ENCODE measurements at places on chromosomes 5 and 9. TPM values are rescaled to one million over a fixed set of nuclear protein-coding genes. Genes with fewer than 3 reads are reported as not detected.

The KIF12 gene
- total RNA-seq, result 11.6 TPM

The PCDHGC3 gene
- 72.8 TPM for total RNA-seq

The ANKRD31 gene
- 0.82 TPM for total RNA-seq

The ZFAND5 gene
- total RNA-seq, result 205 TPM

The TAF11L10 gene
- not detected for total RNA-seq

The SPRY4 gene
- total RNA-seq, result 13.5 TPM

The TYRP1 gene
- total RNA-seq, result 4.0 TPM

The NR4A3 gene
- 1.3 TPM for total RNA-seq

The SV2C gene
- 9.3 TPM for total RNA-seq

The PELO gene
- 18.5 TPM for total RNA-seq

The NFIB gene
- total RNA-seq, result 236 TPM

The GPX8 gene
- total RNA-seq, result 7.9 TPM

The OTP gene
- 0.27 TPM for total RNA-seq

The ANKRD34B gene
- total RNA-seq, result 0.27 TPM

The RNF183 gene
- total RNA-seq, result not detected

The TSLP gene
- total RNA-seq, result not detected

The CDO1 gene
- total RNA-seq, result 63.2 TPM

The MIGA2 gene
- total RNA-seq, result 14.1 TPM

The SMIM33 gene
- not detected for total RNA-seq

The GRXCR2 gene
- not detected for total RNA-seq

The ACTBL2 gene
- not detected for total RNA-seq

The NUTM2F gene
- total RNA-seq, result not detected

The ARHGEF37 gene
- 4.6 TPM for total RNA-seq

The CDC25C gene
- total RNA-seq, result 5.1 TPM

The CCDC183 gene
- total RNA-seq, result 1.7 TPM

The KIAA0825 gene
- total RNA-seq, result 25.2 TPM
